ENCODE measurements at places on chromosomes 1 and 21.

GRCh38 chr1:115829023-115829674 lies 11.8 kb downstream of the NHLH2 start:
- DNase-seq, result no peak

DNA sequence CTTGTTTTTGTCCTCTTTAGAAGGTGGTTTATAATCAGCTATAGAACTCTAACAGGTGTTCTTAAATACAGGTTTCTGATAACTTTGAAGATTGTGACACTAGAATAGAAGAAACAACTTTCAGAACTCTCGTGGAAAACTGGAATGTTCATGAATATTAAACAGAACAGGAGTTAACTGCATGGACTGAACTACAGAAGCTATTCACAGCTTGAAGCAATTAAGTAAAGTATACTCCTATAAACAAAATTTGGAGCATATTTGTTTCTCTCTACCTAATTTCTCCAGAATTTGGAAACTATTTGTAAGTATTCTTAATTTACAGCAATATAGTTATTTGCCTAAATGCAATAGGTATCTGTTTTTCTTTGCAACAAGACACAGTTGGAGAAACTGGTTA lies 824.8 kb downstream of the ADGRL2 start:
- DNase-seq, result no peak

DNA sequence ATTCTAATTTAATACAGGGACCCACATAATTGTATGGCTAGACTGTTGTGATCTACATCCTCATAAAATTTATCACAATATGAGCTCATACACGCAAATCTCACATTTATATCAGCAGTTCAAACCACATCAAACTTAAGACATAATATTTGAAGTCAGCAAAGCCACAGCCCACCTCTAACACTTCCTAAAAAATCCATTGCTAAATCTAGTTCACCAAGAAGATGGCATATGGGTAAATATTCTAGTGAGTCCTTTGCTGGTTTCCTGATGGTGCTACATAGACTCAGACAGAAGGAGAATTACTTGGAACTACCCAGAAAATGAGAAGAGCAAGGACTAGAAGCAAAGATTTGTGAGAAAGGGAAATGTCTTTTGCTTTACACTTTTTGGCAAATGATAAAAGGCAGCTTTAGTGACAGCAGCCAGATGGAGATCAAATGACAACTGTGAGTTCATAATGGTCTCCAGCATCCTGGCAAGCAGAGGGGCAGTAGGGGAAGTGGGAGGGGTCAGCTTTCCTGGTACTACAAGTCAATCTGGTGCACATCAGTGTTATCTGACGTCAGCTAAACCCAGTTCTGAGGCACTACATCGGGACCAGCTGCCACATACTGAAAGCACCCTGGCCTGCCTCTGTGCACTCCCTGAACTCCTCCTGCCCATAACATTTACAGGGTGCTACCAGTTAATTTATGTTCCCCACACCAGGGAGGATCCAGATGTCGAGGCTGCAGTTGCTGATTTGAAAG lies 10.6 kb upstream of the GADD45A start:
- no peak for DNase-seq

DNA sequence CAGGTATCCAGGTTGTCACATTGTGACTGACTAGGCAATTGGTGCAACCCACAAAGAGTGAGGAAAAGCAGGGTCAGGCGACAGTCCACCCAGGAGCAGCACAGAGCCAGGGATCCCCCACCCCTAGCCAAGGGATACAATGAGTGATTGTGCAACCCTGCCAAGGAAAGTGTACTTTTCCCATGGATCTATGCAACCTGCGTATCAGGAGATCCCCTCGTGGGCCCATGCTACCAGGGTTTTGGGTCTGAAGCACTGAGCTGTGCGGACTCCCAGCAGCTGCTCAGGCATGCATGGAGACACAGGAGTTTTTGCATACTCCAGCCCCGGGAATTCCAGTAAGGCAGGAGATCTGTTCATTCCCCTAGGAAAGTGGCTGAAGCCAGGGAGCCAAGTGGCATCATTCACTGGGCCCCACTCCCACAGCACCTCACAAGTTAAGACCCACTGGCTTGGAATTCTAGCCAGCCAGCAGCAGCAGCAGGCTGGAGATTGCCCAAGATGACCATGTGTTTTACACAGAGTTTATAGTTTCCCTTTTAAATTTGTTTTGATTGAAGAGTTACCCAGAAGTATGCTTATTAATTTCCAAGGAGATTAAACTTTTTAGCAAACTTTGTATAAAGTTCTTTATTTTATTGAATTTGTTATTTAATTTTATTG lies 136.0 kb downstream of the LTN1 start:
- no peak for DNase-seq

DNA sequence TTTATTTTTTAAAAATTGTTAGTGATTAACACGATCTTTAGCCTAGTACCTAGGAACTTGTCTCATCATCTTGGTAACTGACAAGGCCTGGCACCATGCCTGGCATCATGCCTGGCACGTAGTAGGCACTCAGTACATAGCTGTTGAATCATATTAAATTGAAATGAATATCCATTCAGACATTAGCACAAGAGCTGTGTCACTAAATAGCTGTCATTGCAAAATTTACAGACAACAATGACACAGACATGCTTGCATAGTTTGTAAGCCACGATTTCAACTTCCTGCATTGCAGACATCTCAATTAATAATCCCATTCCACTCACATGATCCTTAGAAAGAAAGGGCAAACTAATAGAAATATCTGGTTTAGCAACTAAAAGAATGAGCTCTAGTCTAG lies 15.4 kb upstream of the PHACTR4 start:
- no peak for DNase-seq

DNA sequence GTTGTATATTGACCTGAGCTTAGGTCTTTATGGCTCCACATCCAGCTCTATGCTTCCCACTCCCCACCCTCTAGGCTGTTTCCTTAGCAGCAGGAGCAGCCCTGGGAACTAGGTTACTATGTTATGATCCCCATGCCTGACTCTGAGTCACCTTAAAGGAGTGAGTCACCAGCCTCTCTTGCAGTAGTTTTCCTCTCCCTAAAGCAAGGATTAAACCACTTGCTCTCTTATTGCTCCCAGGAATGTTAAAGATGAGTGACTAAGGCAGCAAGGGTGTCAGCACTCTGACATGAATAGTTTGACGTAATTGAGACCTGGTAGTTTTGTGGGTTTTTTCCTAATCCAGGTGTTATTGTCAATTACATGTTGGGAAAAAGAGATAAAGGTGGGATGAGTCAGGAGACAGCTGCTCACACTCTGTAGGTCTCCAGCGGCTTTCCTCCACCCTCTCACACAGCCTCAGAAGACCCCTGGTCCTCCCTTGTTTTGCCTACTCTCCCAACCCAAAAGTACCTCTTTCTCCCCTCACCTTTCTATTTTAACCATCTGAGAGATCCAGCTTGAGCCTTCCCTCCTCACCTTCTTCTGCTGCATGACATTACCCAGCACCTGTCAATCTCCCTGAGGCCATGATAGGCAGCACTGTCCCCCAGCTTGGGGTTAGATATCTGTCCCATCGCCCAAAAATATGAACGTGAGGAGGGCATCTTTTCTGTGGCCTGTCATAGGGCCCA lies 369.1 kb upstream of the VAMP3 start:
- no peak for DNase-seq

DNA sequence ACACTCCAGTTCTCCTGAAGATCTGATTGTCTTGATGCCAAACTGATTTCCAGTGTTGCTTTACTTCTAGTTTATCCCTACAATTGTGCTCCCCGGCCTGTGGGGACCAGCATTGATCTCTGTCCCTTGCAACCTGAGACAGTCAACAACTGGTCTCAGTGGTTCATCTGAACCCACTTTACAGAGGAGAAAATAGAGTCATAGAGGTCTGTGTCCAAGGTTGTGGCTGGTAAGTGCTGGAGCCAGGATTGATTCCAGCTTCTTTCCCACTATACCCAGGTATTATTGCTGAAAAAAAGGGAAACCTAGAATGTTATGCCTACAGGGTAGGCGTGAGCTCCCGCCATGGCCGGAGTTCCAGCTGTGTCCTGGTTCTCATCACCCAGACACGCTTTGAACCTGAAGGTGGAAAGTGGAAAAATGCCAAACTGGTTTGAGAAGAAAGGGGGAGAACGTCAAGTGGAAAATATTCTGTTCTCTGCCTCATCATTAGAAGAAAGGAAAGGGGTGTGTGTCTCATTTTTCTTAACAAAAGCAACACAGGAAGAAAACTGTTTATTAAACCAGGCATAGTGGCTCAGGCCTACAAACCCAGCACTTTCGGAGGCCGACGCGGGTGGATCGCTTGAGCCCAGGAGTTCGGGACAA lies 60.7 kb upstream of the ITPKB start:
- no peak for DNase-seq

DNA sequence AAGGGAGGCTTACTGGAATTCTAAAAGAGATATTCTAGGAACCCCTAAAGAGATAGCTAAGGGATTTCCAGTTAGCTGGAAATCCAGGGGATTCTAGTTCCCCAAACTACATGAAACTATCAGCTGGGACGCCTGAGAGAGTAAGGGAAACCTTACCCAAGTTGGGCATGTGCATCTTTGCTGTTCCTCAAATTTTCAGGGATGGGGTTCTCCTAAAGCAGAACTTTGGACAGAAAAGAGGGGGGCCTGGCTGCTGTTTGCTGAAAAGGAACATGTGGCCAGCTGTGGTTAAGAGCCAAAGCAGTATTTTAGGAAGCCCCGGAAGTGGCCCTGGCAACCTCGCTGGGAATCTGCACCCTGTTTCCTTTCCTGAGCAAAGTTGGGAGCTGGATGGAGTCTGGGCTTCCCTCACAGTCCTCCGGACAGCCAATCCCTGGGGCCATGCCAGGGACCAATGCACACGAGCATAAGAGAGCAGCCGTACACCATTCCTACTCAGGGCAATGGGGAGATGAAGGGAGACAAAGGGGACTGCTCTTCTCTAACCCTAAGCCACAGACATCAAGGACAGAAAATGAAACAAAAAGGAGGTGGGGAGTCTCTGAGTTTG lies 154.3 kb downstream of the PLXNA2 start:
- no peak for DNase-seq

- no peak for DNase-seq
These were observed 41.7 kb downstream of the EVI5 start for GRCh38 chr1:92743221-92743620.

- DNase-seq, result no peak
These were observed 14.6 kb downstream of the CACNA1E start for GRCh38 chr1:181497870-181498269.

DNA sequence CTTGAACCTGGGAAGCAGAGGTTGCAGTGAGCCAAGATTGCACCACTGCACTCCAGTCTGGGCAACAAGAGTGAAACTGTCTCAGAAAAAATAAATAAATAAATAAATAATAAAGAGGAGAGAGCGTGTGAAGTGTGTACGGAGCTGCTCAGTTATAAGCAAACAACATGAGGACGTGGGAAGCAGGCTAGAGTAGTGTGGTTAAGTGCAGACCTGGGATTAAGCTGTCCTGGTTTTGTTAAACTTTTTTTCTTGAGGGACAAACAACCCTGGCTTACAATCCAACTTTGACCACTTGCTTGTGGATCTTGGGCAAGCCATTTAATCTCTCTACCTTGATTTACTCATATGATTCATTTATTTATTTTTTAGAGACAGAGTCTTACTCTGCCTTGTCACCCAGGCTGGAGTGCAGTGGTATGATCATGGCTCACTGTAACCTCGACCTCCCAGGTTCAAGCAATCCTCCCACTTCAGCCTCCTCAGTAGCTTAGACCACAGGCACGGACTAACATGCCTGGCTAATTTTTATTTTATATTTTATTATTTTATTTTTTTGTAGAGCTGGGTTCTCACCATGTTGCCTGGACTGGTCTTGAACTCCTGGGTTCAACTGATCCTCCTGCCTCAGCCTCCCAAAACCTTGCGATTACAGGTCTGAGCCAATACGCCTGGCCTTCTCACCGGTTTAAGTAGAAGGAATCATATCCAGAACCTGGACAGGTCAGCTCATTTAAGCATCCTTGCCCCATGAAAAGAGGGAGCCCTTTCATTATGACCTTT lies 52.7 kb downstream of the RPS6KA1 start:
- DNase-seq, result no peak

DNA sequence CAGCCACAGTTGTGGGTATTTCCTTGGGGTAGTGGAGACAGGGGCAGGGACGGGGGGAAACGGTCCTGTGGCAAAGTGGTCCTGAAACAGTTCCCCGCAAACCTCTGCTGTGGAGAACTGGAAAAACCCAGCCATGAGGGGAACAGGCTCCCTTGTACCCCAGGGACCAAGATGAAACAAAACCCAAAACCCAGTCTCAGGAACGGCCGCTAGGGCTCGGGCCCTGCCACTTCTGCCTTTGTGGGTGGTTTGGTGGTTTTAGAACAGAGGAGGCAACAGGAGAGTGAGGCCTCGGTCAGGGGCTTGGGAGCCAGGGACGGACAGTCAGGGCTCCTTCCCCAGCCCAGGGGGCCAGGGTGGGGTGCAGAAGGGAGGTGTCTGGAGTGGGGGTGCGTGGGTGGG lies 24.8 kb upstream of the EDN2 start:
- DNase-seq, result no peak

DNA sequence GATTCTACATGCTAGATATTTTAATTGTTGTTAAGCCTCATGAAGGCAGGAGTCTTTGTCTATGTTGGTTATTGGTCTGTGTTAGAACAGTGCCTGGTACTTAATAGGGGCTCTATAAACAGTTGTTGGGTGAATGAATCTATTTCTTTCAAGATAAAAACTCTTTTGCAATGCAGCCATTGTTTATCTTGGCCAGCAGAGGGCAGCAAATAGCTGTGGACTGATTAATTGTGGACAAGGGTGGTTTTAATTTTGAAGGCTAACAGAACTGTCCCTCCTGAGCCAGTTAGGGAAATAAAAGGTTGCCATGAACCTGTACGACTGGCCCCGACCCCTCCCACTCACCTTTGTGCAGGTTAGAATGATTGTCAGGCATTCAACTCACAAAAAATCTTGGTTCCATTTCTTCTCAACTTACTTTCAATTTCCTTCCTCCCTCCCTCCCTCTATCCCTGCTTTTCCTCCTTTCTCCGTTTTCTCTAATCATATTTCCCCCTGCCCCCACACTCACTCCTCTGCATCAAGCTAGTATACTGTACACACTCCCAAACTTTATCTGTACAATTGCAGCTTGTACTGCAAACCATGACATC lies 66.3 kb upstream of the DIRAS3 start:
- DNase-seq, result no peak

DNA sequence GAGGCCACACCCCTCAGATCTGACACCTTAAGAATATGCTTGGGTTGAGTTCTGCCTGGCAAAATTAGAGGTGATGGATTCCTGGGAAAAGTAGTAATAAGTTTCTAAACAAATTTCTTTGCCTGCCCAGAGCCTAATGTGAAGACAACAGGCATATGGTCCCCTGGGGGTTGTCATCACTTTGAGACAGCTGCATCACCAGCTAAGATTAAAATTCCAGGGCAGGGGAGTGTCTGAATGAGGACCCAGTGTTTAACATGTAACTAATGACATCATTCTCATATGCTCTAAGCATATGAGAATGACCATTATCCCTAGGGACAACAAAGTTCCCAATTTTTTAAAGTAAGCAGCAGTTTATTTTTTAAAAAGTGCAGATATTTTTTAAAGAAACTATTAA lies 432.2 kb downstream of the PCP4 start:
- DNase-seq, result no peak

- DNase-seq, result no peak
These were observed 51.4 kb upstream of the GJA8 start for GRCh38 chr1:147851149-147851548.

Data from stimulated activated CD8-positive, alpha-beta memory T cell treated with anti-CD3 and anti-CD28 coated beads, Interleukin-4, amount 100 ng/mL, for 4 hours (primary cell).